ENCODE measurements at places on chromosomes 13 and 19.

- DNase-seq: no peak
Measured at GRCh38 chr13:28641600-28641926, 17.4 kb upstream of the POMP start.

GRCh38 chr19:46487178-46487801 lies 8.4 kb downstream of the PNMA8B start:
- DNase-seq: no peak

GRCh38 chr19:28008695-28009094 lies 1204.3 kb downstream of the UQCRFS1 start:
- no peak for DNase-seq

DNA sequence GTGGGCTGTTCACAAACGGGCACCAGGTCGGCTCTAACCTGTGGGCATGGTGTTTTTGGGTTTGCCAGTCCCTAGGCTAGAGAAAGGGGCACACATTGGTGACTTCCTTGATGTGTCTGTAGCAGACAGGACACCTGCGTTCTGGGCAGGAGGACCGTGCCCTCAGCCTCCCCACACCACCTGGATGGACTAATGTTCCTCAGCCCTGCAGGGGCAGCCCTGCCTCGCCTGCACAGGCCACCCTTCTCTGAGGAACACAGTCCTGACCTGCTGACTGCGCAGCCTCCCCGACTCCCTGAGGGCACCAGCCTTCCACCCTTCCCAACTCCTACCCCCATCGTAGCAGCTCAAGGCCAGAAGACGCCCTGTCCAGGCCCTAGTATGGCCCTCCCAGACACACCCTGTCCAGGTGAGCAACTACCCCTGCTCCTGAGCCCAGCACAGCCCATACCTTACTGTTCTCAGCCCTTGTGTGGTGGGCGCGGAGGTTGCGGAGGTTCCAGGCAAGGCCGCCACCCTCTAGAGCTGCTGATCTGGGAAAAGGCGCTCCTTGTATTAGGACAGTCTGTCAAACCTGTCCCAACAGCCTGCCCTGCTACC lies 55.7 kb downstream of the GGACT start:
- no peak for DNase-seq

GRCh38 chr13:45768656-45769479 lies 66.7 kb downstream of the CBY2 start:
- no peak for DNase-seq

- no peak for DNase-seq
Measured at GRCh38 chr19:19540715-19541515, 2.9 kb downstream of the CILP2 start.

GRCh38 chr13:54185101-54185500 lies 1156.5 kb downstream of the OLFM4 start:
- no peak for DNase-seq

DNA sequence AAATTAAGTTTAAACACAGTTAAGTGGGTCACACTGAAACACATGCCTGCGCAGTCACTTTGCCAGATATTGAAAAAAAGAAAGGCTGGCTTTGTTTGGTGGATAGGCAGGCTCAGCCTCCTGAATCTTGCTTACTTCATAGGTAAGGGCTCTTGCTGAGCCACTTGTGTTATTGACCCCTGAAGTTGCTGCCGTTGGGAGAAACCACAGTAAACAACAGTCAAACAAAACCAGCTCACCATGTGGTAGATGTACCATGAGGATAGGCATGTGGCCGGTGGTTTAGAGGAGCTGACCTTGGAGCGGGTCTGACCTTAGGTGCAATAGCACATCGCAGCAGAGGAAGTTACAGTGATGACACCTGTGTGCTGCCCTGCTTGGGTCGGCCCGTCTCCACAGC lies 52.2 kb downstream of the SPATA13 start:
- peak; percentile 41 for DNase-seq

GRCh38 chr13:39510316-39510695 lies 92.7 kb downstream of the LHFPL6 start:
- DNase-seq: no peak

- DNase-seq: no peak
Measured at GRCh38 chr13:45276913-45277312, 64.1 kb downstream of the TPT1 start.

- DNase-seq: no peak
Measured at GRCh38 chr13:101267656-101268055, 148.7 kb downstream of the NALCN start.

GRCh38 chr13:48710160-48710559 lies 56.4 kb downstream of the CYSLTR2 start:
- DNase-seq: no peak

GRCh38 chr19:7552781-7553180 lies 17.3 kb downstream of the PNPLA6 start:
- DNase-seq: no peak

- peak; percentile 47 for DNase-seq
Measured at GRCh38 chr13:109400209-109400608, 386.2 kb downstream of the IRS2 start.

DNA sequence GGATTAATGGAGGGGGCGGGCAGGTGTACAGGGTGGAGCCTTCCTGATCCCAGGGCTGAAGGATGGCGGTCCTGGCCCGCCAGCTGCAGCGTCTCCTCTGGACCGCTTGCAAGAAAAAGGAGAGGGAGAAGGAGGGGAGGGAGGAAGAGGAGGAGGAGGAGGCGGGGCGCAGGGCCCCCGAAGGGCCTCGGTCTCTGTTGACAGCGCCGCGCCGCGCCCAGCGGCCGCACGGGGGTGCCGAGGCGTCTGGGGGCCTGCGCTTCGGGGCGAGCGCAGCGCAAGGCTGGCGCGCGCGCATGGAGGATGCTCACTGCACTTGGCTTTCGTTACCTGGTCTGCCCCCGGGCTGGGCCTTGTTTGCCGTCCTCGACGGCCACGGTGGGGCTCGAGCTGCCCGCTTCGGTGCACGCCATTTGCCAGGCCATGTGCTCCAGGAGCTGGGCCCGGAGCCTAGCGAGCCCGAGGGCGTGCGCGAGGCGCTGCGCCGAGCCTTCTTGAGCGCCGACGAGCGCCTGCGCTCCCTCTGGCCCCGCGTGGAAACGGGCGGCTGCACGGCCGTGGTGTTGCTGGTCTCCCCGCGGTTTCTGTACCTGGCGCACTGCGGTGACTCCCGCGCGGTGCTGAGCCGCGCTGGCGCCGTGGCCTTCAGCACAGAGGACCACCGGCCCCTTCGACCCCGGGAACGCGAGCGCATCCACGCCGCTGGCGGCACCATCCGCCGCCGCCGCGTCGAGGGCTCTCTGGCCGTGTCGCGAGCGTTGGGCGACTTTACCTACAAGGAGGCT lies at the start of gene PPM1N:
PPM1N (plus strand) TSS at position 33 of the 785 bp plus-strand sequence; CDS start at position 63, 30 bp downstream.
- DNase-seq: no peak

DNA sequence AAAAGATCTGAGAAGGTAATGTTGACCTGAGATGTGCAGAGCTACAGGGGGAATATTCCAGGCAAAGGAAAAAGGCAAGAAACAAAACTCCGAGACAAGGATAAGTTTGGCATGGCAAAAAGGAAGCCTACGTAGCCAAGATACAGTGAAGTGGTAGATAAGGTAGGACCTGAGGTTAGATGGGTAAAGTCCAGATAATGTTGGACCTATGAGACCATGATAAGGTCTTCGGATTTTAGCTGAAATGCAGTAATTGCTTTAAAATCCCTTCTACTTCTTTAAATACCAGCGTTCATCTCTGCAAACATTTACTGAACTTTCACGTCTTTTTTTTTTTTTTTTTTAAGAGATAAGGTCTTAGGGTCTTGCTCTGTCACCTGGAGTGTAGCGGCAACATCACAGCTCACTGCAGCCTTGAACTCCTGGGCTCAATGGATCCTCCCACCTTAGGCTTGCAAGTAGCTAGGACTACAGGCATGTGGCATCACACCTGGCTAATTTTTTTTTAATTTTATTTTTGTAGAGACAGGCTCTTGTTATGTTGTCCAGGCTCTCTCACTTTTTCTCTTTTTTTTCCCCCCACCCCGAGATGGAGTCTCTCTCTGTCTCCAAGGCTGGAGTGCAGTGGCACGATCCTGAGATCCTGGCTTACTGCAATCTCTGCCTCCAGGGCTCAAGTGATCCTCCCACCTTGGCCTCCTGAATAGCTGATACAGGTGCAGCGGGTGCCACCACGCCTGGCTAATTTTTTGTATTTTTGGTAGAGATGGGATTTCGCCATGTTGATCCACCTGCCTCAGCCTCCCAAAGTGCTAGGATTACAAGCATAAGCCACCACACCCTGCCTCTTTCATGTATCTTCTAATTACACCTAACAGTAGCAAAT lies 4.2 kb upstream of the WBP4 start:
- DNase-seq: no peak

DNA sequence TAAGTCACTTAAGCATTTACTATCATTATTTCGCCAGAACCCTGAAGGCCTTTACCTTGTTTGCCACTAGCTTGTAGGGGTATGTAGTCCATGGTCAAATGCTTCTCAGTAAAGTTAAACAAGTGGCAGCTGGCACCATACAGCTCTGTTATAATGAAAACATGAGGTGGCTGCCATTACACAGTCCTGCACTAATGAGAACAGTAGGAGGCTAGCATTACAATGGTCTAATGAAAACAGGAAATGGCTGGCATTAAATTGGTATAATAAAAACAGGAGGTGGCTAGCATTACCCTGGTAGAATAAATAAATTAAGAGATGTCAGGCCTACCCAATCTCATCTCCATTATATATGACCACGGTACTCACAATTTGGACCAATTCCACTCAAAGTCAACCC lies 107.5 kb downstream of the PCDH17 start:
- no peak for DNase-seq

GRCh38 chr13:49428041-49428763 lies 15.7 kb downstream of the CAB39L start:
- no peak for DNase-seq

DNA sequence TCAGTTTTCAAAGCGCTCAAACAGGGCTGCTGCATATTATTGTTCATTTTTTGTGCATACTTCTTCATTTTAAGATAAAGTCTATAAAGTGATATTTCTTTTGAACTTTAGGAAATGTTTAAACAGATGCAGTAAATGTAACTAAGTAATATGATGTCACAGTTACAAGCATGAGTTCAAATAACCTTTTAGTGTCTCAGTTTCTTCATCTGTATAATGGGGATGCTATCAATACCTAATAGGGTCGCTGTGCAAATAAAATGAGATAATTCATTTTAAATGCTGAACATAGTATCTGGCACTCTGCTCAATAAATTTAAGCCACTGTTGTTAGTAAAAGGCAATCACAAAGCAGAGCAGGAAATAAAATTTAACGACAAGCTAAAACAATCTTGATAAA lies 97.5 kb downstream of the UGGT2 start:
- no peak for DNase-seq

GRCh38 chr13:29956853-29957252 lies 106.4 kb upstream of the UBL3 start:
- DNase-seq: no peak

GRCh38 chr13:47991859-47992258 lies 9.2 kb downstream of the SUCLA2 start:
- no peak for DNase-seq

DNA sequence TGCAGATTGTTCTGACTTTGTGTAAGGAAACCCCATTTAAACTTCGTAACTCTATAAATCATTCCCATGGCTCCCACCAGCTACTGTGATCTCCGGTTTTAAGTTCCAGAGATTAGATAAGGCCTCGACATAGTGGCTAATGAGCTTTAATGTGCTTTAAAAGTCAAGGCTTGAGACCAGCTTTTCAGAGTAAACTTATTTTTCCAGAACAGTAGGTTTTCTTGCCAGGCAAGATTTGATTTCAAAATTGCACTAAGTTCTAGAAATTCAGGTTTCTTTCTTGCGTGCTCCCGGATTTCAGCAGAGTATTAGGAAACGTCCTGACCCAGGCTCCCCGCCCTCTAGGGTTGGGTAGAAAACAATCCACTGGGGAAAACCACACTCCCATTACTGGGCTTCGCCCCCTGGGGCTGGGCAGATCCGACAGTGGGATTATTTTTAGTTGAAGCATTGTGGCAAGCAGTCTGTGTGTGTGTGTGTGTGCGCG lies 43.3 kb downstream of the CRYL1 start:
- DNase-seq: no peak

DNA sequence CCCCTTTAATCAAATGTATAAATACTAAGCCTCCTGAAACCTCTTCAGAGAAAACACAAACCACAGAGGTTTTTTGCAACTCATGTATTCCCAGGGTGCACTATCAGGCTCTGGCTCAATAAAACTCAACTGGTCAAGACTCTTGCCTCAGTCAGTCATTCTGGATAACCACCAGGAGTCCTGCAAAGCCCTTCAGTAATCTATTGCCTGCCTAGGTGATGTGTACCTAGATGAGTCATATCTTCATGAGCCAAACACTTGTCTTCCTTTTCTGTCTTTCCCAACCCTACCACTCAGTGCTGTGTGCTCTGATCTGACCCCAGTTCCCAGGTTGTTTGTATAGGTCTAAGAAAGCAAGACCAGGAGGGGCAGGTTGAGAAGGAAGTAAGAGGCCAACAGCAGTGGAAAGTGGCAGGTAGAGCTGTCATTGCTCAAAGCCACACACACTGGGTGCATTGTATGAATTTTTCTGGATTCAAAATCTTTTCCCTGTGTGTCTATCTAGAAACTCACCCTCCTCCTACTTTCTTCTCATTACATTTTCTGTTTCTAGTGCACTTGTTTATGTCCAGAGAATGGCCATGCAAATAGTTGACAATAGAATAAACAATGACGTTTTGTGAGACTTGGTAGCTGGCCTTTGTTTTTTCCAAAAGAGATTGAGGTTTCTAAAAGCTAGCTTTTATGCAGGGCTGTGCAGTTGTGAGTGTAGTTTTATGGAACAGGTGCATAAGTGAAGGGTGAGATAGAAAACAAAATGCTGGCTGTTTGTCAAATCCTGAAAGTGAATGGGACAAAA lies 48.1 kb downstream of the PSG1 start:
- DNase-seq: peak; percentile 44

DNA sequence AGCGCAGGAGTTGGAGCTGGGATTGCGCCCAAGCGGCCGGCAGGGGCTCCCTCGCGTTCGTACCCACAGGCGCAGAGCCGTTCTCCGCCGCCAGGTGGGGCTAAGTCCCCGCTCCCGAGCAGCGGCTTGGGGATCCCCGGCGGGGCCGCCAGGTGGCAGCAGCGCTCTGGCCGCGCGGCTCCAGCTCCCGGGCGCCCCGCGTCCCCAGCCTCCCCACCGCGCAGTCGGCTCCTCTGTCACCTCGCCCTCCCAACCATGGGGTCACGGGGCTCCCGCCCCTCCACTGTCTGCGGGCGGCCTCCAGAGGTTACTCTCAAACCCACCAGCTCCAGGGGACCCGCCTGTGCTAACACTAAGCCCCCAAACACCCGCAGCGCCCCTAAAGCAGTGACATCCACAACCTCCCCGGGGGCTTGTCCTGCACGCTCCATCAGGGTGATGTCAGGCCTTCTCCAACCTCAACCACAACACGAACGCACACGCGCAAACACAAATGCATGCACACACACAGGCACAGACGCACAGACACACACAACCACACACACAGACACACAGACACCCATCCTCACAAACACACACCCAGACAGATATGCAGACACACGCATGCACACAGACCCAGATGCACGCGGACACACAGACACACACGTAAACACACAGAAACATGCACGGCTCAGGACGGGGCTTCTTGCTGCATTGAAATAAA lies 18.4 kb upstream of the KCTD15 start:
- peak; percentile 86 for DNase-seq

- no peak for DNase-seq
Measured at GRCh38 chr19:49556412-49557398, 23.7 kb downstream of the NOSIP start.
